ENCODE measurements at places on chromosomes 3 and 15.

GRCh38 chr15:98714922-98715321 is 66.6 kb downstream of the IGF1R start:
- no peak for DNase-seq

DNA sequence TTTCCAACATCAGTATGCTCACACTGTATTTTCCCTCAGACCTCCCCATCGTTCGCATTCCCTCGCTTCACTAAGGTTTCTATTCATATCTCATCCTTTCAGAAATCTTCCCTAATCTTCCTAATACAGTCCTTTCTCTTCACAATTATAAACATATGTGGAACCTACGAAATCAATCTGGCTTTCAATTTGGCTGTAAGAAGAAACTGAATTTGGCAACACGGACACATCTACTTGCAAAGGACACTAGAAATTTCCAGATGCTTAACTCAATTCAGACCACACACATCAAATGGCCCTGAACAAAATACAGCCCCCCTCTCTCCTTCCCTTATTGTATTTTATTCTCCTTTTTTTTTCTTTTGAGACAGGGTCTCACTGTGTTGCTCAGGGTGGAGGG is 39.1 kb upstream of the TM4SF19 start:
- DNase-seq, result no peak

GRCh38 chr15:28021281-28022039 is 77.7 kb downstream of the OCA2 start:
- DNase-seq, result peak; percentile 71

DNA sequence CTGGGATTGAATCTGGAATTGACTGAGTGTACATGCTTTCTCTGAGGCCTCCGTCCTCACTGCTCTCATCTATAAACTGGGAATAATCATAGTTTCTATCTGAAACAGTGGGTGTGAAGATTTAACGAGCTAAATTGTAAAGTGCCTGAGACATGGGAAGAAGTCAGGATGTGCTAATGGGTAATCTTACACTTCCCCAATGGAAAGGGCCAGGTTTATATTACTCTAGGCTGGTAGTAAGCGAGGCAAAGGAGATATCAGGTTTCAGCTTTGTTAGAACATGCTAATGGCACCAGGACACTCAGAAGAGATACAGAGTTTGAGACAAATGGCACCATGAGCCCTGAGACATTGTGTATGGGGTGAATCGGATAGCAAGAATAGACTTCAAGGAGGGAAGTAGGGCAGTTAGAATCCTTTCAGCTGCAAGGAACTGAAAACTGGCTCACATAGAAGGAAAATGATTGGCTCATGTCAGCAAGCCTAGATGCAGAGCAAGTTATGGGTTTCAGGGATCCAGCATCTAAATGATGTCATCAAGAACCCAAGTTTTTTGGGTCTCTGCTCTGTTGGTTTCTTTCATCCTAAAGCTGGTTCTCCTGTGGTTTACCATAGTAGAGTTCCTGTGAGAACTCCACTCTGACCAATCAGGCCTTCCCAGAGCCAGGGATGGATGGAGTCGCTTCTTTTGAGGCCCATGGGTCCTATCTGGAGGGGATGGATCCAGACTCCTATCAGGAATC is 21.8 kb downstream of the FLNB start:
- peak; percentile 11 for DNase-seq

GRCh38 chr3:49466085-49466484 is 4.0 kb upstream of the DAG1 start:
- no peak for DNase-seq

- no peak for DNase-seq
These were observed 21.4 kb downstream of the KPNA1 start for GRCh38 chr3:122493296-122493695.

DNA sequence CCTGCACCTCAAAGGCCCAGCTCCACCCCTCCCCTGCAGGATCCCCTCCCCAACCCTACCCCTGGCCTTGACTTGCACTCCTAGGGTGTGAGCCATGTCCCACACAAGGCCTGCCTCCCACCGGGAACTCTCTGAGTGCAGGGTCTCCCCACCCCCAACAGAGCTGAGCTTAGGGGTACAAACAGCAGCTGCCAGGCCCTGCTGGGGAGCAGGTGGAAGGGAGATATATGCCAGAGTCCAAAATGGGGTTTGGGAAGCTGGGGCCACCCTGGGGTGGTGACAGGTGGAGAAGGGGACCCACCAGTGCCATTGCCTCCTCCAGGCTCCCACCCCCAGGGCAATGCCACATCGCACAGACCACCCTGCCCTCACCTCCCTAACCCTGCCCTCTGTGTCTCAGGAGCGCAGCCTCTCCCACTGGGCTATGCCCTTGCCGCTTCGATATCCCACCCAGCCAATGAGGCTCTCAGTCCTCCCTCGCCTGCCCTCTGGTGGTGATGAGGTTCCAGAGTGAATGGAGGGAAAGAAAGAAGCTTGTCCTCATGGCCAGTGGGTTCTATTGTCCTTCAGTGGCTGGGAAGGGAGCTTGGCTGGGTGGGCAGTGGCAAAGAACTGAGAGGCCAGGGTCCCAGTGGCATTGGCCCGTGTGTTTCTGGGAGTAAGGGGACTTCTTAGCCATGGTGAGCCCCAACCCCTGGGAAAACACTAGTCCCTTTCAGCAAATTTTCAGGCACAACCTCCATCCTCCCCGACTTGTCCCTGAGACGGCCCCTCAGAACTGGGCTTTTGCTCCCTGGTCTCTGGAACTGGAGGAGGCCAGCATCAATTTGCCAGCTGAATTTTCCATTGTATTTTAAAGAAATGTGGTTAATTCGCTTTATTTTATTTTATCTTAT is 46.8 kb downstream of the CYP11A1 start:
- peak; percentile 34 for DNase-seq

- DNase-seq, result no peak
These were observed 6.3 kb downstream of the SLC28A1 start for GRCh38 chr15:84890670-84891162.

DNA sequence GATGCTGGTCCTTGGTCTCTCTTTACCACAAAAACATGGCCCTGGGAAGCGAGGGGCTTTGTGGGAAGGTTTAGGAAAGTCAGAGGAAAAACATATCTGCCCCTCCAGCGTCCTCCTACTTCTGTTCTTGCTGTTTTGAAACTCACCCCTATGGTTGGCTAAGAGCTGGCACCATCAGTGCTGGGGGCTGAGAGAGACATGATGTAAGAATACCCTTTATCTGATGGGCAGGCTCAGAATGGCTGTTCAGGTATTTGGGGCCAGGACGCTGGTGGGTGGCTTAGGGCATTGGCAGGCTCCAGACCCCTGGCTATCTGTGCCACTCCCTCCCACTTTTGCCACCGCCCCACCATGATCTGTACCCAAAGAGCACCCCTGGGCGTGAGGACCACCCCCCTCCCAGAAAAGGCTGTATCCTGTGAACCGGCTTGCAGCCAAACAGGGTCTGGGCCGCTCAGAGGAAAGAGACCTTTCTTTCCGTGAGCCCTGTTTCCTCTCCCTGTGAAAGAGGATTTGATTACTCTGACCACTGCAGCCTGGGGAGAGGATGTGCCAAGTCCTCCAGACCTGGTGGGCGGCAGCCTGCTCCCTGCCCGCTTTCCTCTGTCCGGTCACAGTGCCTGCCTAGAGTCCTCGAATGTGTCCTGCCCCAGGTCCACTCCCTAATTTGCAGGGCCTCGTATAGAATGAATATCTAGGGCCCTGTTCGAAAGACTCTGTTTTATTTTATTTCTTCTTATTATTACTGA is 61.3 kb upstream of the SLC6A6 start:
- no peak for DNase-seq

DNA sequence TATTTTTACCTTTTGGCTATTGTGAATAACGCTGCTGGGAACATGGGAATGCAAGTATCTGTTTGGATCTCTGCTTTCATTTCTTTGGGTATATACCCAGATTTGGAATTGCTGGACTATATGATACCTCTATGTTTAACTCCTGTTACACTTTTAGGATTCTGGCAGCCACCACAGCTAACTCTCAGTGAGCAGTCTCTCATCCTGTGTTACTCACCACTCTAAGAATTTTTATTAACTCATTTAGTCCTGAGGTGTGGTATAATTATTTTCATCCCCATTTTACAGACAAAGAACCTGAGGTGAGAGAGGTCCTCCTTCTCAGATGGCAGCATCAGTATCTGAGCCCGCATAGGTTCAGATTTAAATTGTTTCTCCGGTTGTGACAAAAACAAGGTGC is 1.1 kb downstream of the SPATA12 start:
- no peak for DNase-seq

DNA sequence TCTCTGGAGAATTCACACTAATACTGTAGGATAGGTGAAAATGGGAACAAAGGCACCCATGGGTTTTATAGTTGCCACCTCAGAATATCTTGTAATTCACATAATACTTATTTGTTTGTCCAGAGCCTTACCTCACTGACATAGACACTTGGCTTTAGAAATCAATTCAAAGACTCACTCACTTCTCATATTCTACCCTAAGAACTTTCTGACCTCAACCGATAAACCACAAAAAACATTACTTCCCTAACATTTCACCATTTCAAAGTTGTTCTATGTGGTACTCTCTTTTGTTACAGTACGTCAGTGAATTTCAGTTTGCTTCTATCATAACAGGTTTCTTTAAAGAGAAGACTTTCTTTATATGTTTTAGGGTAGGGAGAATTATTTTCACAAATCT is 359.3 kb downstream of the IGSF11 start:
- no peak for DNase-seq

- DNase-seq, result no peak
These were observed 21.6 kb downstream of the PLA2G4B start for GRCh38 chr15:41860049-41860828.

GRCh38 chr3:144491333-144491732 is 519.7 kb downstream of the DIPK2A start:
- no peak for DNase-seq

- peak; percentile 2 for DNase-seq
These were observed 13.7 kb upstream of the PARP6 start for GRCh38 chr15:72285927-72286516.

GRCh38 chr3:58329150-58329921 is 3.4 kb upstream of the PXK start:
- DNase-seq, result no peak

DNA sequence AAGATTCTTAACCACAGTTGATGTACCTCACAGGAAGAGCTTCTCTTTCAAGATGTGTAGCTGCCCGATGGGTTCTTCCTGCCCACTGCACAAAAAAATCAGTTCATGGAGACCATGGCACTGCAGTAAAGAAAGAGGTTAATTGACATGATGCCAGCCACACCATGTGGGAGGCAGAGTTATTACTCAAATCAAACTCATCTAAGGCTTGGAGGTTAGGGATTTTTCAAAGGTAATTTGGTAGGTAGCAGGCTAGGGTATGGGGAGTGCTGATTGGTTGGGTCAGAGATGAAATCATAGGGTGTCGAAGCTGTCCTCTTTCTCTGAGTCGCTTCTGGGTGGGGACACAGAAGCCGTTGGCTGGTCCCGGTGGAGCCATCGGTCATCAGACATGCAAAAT is 57.4 kb upstream of the BDH1 start:
- DNase-seq, result no peak

GRCh38 chr15:59993950-59994401 is 10.1 kb upstream of the FOXB1 start:
- DNase-seq, result no peak

- no peak for DNase-seq
These were observed 25.0 kb downstream of the DAG1 start for GRCh38 chr3:49495023-49495422.

- no peak for DNase-seq
These were observed 300.1 kb upstream of the LYSMD4 start for GRCh38 chr15:100033140-100033857.

GRCh38 chr15:29711531-29711930 is 110.7 kb downstream of the TJP1 start:
- no peak for DNase-seq

DNA sequence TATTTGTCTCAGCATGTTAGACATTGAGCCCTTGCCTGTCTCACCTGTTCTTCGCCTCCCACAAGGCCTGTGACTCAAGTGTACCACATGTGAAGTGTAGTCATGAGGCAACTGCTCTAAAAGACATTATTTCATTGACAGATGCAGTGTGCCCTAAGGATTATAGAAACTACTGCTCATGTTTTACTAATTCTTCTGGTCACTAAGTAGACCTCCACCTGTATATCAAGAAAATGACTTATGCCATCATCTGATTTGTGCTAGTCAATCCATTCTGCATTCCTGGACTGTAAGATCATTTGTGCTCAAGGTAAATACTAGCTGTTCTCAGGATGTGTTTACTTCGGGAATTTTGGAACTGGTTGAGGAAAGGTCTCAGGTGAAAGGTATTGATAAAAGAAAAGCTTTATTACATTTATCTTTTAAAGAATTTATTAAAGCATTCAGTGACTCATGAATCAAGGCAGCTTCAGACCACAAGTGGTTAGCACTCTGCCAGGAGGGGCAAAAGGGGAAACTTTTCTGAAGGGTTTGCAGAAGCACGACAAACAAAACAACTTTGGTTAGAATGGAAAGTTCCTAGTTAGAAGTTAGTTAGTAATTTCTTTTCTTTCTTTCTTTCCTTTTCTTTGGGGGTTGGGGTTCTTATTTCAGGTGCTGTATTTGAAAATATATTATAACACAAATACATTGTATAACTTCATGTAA is 465.3 kb upstream of the CBLB start:
- DNase-seq, result no peak

GRCh38 chr15:80482696-80483095 is 78.5 kb downstream of the ARNT2 start:
- no peak for DNase-seq

GRCh38 chr3:76245622-76246021 is 460.3 kb upstream of the ZNF717 start:
- DNase-seq, result no peak

Data from NCI-H146 (cell line).